ENCODE measurements at places on chromosomes 12 and 14.

DNA sequence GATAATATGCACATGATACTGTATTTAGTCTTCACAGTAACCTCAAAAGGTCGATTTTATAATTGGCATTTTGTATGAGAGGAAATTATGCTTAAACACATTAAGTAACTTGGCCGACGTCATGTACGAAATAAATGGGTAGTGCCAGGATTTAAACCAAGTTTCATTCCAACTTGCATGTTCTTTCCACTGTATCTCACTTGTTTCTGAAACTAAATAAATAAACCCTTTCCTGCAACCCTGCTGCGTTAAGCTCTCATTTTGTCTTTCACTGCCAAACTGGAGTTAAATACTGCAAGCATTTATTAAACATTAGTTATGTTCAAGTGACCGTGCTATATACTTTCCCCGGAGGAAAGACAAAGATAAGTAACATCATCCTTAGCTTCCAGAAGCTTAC is 293.9 kb upstream of the PRKD1 start:
- no peak overlapping the region for H3K27ac ChIP-seq
- H3K36me3 ChIP-seq = no peaks in the 10 kb centered on the region
- DNase-seq = no peak
- H3K27me3 ChIP-seq = peaks cover 6% of the 10 kb centered on the region
- H3K4me3 ChIP-seq = no peak overlapping the region

DNA sequence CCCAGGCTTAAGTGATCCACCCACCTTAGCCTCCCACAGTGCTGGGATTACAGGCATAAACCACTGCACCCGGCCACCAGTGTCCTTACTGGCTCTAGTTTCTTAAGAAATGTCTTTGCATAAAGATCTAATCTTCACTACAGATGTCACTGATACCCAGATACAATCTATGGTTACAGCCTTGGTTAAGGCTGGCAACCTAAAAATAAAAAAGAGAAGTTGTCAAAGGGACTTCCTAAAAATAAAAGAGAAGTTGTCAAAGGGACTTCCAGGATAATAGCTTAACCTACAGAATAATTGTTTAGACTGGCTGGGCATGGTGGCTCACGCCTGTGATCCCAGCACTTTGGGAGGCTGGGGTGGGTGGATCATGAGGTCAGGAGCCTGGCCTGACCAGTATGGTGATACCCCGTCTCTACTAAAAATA is 27.6 kb downstream of the ETFBKMT start:
- peaks cover 97% of the 10 kb centered on the region for H3K36me3 ChIP-seq
- no peak overlapping the region for H3K27ac ChIP-seq
- H3K4me1 ChIP-seq = no peaks in the 10 kb centered on the region
- peaks cover 3% of the 10 kb centered on the region for H3K27me3 ChIP-seq

- H3K27me3 ChIP-seq = peaks cover 8% of the 10 kb centered on the region
- H3K4me3 ChIP-seq = no peak overlapping the region
- H3K27ac ChIP-seq = no peak overlapping the region
Observed at GRCh38 chr14:38044710-38045109, 163.0 kb upstream of the SSTR1 start.

GRCh38 chr12:95385246-95386035 is 88.5 kb upstream of the METAP2 start:
- H3K27me3 ChIP-seq = no peaks in the 10 kb centered on the region
- no peak for DNase-seq
- H3K36me3 ChIP-seq = no peaks in the 10 kb centered on the region
- H3K4me1 ChIP-seq = peaks cover 6% of the 10 kb centered on the region
- no peak overlapping the region for H3K4me3 ChIP-seq
- H3K27ac ChIP-seq = no peak overlapping the region

DNA sequence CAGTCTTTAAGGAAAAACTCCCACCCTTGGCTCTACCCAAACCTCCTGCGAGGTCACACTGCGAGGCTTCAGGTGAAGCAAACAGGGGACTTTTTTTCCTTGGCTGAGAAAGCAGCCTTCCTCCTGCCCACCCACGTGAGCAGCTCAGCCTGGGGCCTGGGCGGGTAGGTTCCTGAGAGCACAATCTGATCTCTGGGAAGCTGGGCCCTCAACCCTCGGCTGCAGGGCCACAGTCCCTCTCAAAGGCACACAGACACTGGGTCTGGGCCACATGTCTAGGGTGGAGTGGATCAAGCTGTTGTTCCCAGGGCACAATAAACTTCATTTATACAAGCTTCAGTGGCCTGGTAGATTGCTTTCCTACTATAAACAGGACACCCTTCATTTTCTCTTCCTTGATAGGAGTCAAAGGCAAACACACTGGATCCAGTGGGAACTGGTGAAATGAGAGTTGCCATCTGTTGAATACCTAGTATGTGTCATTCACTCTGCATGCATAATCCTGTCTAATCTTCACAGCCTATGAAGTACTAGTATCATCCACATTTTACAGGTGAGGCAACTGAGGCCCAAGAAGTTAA is 41.3 kb upstream of the PNMA1 start:
- peak overlapping the region; percentile 79 for H3K27ac ChIP-seq
- H3K4me3 ChIP-seq = no peak overlapping the region
- peaks cover 5% of the 10 kb centered on the region for H3K36me3 ChIP-seq
- no peaks in the 10 kb centered on the region for H3K27me3 ChIP-seq

GRCh38 chr14:26855077-26855753 is 257.4 kb upstream of the NOVA1 start:
- DNase-seq = no peak
- H3K4me1 ChIP-seq = no peaks in the 10 kb centered on the region
- H3K27me3 ChIP-seq = no peaks in the 10 kb centered on the region
- H3K36me3 ChIP-seq = no peaks in the 10 kb centered on the region
- no peak overlapping the region for H3K27ac ChIP-seq

DNA sequence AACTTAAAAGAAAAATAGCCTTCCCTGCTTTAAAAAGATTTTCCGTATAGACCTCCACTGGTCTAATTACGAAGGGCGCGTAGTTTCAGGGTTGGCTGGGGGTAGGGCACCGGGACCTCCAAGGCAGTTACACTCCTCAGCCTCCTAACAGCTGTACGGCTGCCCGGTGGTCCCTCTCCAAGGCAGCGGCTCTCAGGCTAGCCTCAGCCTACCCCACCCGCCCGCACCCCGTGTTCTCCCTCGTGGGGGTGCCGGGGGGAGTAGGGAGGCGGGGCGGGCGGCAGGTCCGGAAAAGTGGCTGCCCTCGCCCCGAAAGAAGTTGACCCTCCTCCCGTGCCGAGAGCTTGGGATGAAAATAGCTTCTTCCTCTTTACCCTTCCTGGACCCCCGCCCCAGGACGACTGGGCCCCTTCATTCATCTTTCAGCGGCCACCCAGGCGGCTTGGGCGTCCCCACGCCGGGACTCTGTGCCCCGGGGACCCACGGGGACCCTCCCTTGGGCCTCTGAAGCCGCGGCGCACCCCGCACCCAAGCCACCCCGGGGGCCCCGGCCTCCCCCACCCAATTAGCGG is 991 bp upstream of the RCOR1 start:
- H3K27ac ChIP-seq = peak overlapping the region; percentile 39
- H3K4me3 ChIP-seq = peak overlapping the region; percentile 92
- H3K36me3 ChIP-seq = peaks cover 5% of the 10 kb centered on the region
- no peaks in the 10 kb centered on the region for H3K27me3 ChIP-seq
- DNase-seq = peak; percentile 43

DNA sequence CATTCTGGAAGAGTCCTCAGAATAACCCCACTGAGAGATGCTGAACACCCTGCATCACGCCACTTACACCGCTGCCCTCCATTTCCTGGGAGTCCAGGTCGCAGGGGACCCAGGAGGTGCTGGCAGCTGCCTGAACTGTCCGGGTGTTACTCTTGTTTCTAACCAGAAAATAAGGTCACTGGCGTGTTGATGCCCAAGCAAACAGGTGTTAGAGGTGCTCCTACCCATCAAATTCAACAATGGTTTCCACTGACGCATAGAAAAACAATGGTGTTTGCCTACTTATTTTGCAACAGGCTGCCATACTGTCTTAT is 23.8 kb downstream of the PITPNM2 start:
- H3K27ac ChIP-seq = no peak overlapping the region
- no peak for DNase-seq
- no peak overlapping the region for H3K4me3 ChIP-seq
- no peaks in the 10 kb centered on the region for H3K36me3 ChIP-seq
- H3K4me1 ChIP-seq = peaks cover 12% of the 10 kb centered on the region

GRCh38 chr14:86012461-86012860 is 482.5 kb downstream of the FLRT2 start:
- no peak for DNase-seq
- H3K36me3 ChIP-seq = no peaks in the 10 kb centered on the region
- no peak overlapping the region for H3K27ac ChIP-seq
- peaks cover 9% of the 10 kb centered on the region for H3K4me1 ChIP-seq
- peaks cover 4% of the 10 kb centered on the region for H3K27me3 ChIP-seq
- no peak overlapping the region for H3K4me3 ChIP-seq

- no peak overlapping the region for H3K4me3 ChIP-seq
- DNase-seq = no peak
- no peaks in the 10 kb centered on the region for H3K36me3 ChIP-seq
- H3K4me1 ChIP-seq = no peaks in the 10 kb centered on the region
Observed at GRCh38 chr12:40583743-40584142, 108.5 kb upstream of the CNTN1 start.

- no peaks in the 10 kb centered on the region for H3K27me3 ChIP-seq
- no peak for DNase-seq
- H3K36me3 ChIP-seq = peaks cover 24% of the 10 kb centered on the region
- peaks cover 6% of the 10 kb centered on the region for H3K4me1 ChIP-seq
Observed at GRCh38 chr14:96804895-96805294, 7.7 kb downstream of the VRK1 start.

DNA sequence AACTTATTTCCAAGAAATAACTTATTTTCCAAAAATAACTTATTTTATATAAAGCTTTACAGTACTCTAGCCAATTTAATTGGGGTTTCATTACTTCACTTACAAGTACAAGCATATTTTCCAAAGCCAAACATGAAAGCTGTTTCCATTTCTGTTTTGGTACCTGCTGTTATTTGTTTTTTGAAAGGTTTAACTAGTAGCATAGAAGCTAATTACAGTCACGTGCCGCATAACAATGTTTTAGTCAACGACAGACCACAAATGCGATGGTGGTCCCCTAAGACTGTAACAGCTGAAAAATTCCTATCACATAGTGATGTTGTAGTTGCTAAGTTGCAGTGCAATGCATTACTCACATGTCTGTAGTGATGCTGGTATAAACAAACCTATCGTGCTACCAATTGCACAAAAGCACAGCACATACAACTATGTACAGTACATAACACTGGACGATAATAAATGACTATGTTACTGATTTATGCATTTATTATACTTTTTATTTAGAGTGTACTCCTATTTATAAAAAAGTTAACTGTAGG is 21.7 kb downstream of the PTPN21 start:
- no peak for DNase-seq
- H3K36me3 ChIP-seq = peaks cover 78% of the 10 kb centered on the region
- no peaks in the 10 kb centered on the region for H3K27me3 ChIP-seq
- H3K27ac ChIP-seq = no peak overlapping the region
- H3K4me1 ChIP-seq = peaks cover 13% of the 10 kb centered on the region

- DNase-seq = peak; percentile 66
- peak overlapping the region; percentile 87 for H3K27ac ChIP-seq
- H3K36me3 ChIP-seq = no peaks in the 10 kb centered on the region
- peaks cover 35% of the 10 kb centered on the region for H3K4me1 ChIP-seq
- no peak overlapping the region for H3K4me3 ChIP-seq
Observed at GRCh38 chr14:75310295-75311111, 31.9 kb downstream of the FOS start.

- peak overlapping the region; percentile 99 for H3K4me3 ChIP-seq
- no peak overlapping the region for H3K27ac ChIP-seq
- DNase-seq = peak; percentile 70
- peaks cover 20% of the 10 kb centered on the region for H3K27me3 ChIP-seq
- peaks cover 49% of the 10 kb centered on the region for H3K4me1 ChIP-seq
Observed at GRCh38 chr12:7130701-7131501, 730 bp downstream of the CLSTN3 start.

- H3K4me3 ChIP-seq = no peak overlapping the region
- H3K36me3 ChIP-seq = no peaks in the 10 kb centered on the region
- peaks cover 45% of the 10 kb centered on the region for H3K4me1 ChIP-seq
- DNase-seq = no peak
Observed at GRCh38 chr12:67921286-67921685, 68.0 kb upstream of the IFNG-AS1 start.

DNA sequence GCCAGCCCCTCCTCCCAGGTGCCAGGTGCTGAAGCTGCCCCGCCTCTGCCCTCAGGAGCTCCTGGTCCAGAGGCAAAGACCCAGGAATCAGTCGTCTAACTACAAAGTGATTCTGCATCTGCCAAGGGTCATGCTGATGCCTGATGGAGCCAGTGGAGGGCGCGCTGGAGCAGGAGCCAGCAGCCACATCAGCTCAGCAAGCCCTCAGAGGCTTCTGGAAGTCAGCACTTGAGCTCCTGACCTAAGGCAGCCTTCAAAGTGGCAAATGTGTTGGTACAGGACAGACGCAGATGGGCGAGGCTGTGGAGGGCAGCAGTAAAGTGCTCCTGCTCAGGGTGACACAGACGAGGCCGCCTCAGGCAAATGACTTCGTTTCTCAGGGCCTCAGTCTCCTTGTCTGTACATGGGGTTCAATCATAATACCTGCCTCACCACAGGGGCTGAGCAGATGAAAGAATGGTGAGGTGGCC is 10.9 kb downstream of the C12orf43 start:
- peak; percentile 69 for DNase-seq
- H3K27me3 ChIP-seq = no peaks in the 10 kb centered on the region
- H3K4me3 ChIP-seq = no peak overlapping the region
- no peak overlapping the region for H3K27ac ChIP-seq

DNA sequence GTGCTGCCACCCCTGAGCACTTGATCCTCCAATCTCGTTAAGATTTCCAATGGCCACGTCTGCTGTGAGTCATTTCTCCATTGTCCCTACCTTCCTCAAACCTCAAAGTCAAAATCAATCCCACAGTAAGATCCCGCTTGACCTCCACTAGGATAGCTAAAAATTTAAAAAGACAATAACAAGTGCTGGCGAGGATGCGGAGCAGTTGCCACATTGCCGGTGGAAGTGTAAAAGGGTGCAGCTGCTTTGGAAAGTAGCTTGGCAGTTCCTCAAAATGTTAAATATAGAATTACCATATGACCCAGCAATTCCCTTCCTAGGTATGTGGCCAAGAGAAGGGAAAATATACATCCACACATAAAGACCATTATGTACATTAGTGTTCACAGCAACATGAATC is 9.5 kb upstream of the BCL7A start:
- peaks cover 11% of the 10 kb centered on the region for H3K27me3 ChIP-seq
- no peak overlapping the region for H3K4me3 ChIP-seq

- no peaks in the 10 kb centered on the region for H3K36me3 ChIP-seq
- H3K27ac ChIP-seq = peak overlapping the region; percentile 5
- H3K4me3 ChIP-seq = no peak overlapping the region
Observed at GRCh38 chr12:98022961-98023360, 492.4 kb upstream of the TMPO start.

All from nephron progenitor cell (in vitro differentiated cells).